Astrocyte of the hippocampus (primary cell): ENCODE measurements at places on chromosomes 6 and 20.

- DNase-seq, result peak; percentile 19
Measured at GRCh38 chr6:155755452-155755851, 299.8 kb upstream of the NOX3 start.

DNA sequence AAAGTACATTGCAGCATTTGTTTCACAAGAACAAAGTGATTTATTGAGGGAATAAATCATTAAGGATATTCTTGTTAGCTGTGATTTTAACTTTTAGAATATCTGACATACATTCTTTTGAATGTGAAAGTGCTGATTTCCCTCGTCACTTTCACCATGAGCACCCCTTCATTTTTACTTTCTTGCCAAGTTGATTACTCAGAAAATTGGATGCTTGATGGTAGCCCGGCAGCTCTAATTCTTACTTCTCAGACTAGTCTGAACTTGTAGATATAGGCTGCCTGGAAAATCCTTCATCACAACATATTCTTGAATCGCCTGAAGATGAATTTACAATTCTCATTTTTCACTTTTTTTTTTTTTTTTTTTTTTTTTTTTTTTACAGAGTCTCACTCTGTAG is 147.1 kb upstream of the SMLR1 start:
- DNase-seq, result peak; percentile 17

DNA sequence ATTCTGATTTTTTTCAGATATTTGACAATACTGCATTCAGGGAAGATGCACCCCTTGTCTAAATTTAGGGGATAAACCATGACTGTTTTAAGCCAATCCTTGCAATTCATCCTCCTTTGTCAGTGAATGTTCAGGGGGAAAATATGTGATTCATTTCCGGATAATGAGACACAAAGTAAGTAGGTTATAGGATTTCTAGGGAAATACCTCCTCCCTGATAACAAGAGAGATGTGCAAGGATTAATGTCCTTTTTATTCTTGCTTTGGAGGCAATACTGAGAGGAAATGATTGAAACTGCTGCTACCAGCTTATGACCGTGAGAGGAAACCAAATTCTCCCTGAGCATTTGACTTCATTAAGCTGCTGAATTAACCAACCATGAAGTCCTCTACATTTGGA is 161.3 kb upstream of the EYA4 start:
- no peak for DNase-seq

GRCh38 chr20:17835934-17836300 is 132.7 kb downstream of the SNX5 start:
- no peak for DNase-seq
